Kidney (tissue), 22 donors: ENCODE measurements at places on chromosomes 1 and 21.

- no peaks in the 10 kb centered on the region for H3K36me3 ChIP-seq
- no peak overlapping the region for H3K27ac ChIP-seq
- no peak for DNase-seq
- no peak overlapping the region for H3K4me3 ChIP-seq
- no peaks in the 10 kb centered on the region for H3K27me3 ChIP-seq
- no peaks in the 10 kb centered on the region for H3K4me1 ChIP-seq
Observed at GRCh38 chr1:46399307-46399706, 5.2 kb downstream of the FAAH start.

GRCh38 chr1:58927041-58927721 lies 143.3 kb upstream of the JUN start:
- H3K27me3 ChIP-seq: no peaks in the 10 kb centered on the region
- no peaks in the 10 kb centered on the region for H3K36me3 ChIP-seq
- no peak overlapping the region for H3K4me3 ChIP-seq
- H3K27ac ChIP-seq: no peak overlapping the region
- DNase-seq: no peak
- H3K4me1 ChIP-seq: peaks cover 7% of the 10 kb centered on the region

GRCh38 chr1:156489166-156489934 lies 11.2 kb downstream of the MEF2D start:
- peak; percentile 85 for DNase-seq
- no peaks in the 10 kb centered on the region for H3K36me3 ChIP-seq
- H3K4me1 ChIP-seq: peaks cover 72% of the 10 kb centered on the region
- peak overlapping the region; percentile 66 for H3K27ac ChIP-seq
- H3K27me3 ChIP-seq: no peaks in the 10 kb centered on the region

- peaks cover 6% of the 10 kb centered on the region for H3K4me1 ChIP-seq
- no peak overlapping the region for H3K4me3 ChIP-seq
- H3K27me3 ChIP-seq: no peaks in the 10 kb centered on the region
Observed at GRCh38 chr1:113399062-113399583, 8.8 kb downstream of the MAGI3 start.
